Left lung (tissue), 14 donors: ENCODE measurements at places on chromosomes 11 and 22. TPM values are rescaled to one million over a fixed set of nuclear protein-coding genes. Genes with fewer than 3 reads are reported as not detected.

The NADSYN1 gene
- total RNA-seq, result 71.4 TPM

DNA sequence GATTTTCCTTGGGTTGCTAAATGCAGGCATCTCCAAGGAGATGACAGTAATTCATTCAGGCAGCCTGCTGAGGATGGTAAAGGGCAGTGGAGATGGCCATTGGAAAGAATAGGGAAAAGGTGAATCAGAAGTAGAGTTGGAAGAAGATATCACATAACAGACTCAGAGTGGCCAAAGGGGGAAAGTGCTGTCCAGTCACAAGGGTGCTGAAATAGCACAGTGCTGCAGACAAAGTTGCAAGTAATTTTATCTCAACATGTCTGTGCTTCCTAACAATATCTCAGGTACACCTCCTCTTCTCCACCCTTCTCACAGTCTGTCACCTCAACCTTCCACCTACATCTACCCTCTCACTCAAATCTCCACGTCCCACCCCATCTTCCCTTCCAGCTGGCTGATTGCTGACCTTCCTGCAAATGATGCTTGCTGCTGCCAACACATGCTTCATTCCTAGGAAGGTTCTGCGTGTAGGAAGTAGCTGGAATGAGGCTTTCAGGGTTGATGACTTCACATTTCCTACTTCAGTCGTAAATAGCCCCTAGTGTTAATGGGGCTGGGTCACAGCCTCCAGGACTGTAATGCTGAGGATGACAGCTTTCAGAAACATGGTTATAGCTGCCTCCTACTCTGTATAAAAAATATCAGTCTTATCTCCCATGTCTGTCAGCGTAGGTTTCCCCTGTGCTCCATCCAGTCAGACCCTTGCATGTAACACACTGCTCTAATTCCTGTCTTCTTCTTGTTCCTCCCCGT lies 123.9 kb downstream of the CTNND1 start:
- DNase-seq, result no peak
- H3K27me3 ChIP-seq, result no peaks in the 10 kb centered on the region
- H3K36me3 ChIP-seq, result no peaks in the 10 kb centered on the region
- H3K4me1 ChIP-seq, result peaks cover 5% of the 10 kb centered on the region
- no peak overlapping the region for H3K27ac ChIP-seq

The DLG2 gene
- 15.0 TPM for total RNA-seq

The CD3E gene
- 10.5 TPM for total RNA-seq

DNA sequence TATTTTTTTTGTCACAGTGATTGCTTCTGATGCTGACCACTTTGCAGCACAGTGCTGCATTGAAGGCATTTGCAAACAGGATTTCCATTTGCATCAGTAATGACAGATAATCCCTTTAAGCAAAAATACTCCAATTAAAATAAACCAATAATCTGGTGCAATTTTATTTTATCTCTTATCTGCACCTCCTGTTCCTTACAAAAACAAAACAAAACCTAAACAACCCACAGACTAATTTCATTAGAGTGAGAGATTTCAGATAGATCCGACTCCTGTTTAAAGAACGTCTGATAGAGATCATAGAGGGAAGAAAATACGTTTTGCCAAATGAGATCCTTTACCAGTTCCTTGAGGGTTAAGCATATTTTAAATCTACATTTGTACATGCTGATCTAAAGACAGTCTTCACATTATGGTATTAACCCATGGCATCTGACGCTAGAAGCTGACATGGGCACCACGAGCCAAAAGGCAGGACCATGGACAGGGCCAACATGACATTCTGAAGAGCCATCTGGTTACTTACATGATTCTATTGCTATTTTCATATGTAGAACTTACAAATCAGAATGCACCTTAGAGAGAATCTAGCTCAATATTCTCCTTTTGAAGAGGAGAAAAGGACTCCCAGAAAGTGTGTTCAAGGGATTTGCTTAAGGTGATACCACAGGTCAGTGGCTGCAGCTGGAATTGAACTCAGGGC lies 286.2 kb upstream of the NARS2 start:
- no peaks in the 10 kb centered on the region for H3K27me3 ChIP-seq
- H3K4me1 ChIP-seq, result no peaks in the 10 kb centered on the region
- H3K4me3 ChIP-seq, result no peak overlapping the region
- no peak overlapping the region for H3K27ac ChIP-seq
- H3K36me3 ChIP-seq, result no peaks in the 10 kb centered on the region
- peak; percentile 63 for DNase-seq

DNA sequence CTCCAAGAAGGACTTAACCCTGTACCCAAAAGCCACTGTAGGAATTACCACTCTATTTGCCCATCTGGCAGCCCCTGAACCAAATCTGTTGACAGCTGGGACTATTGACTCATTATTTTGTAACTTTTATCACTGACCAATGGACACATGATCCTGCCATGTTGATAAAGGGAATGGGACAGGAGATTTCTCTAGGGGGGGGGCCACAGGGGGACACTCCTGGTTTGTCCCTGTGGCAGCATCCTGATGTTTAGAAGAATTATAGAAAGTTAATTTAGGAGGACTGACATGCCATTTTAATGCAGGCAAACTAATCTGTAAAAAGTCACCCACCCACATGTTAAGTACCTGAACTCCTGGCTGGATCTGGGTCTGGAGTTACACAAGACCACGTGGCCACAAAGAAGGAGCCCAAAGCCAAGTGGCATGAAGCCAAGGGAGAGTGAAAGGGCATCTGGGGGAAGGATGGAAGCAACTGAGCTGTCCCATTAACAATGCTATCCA lies 558.1 kb downstream of the ETS1 start:
- no peaks in the 10 kb centered on the region for H3K27me3 ChIP-seq
- peaks cover 8% of the 10 kb centered on the region for H3K4me1 ChIP-seq
- DNase-seq, result no peak
- H3K27ac ChIP-seq, result no peak overlapping the region
- no peak overlapping the region for H3K4me3 ChIP-seq

GRCh38 chr11:87739261-87739660 lies 436.0 kb downstream of the RAB38 start:
- no peak overlapping the region for H3K27ac ChIP-seq
- no peak overlapping the region for H3K4me3 ChIP-seq
- no peaks in the 10 kb centered on the region for H3K4me1 ChIP-seq
- H3K27me3 ChIP-seq, result no peaks in the 10 kb centered on the region

DNA sequence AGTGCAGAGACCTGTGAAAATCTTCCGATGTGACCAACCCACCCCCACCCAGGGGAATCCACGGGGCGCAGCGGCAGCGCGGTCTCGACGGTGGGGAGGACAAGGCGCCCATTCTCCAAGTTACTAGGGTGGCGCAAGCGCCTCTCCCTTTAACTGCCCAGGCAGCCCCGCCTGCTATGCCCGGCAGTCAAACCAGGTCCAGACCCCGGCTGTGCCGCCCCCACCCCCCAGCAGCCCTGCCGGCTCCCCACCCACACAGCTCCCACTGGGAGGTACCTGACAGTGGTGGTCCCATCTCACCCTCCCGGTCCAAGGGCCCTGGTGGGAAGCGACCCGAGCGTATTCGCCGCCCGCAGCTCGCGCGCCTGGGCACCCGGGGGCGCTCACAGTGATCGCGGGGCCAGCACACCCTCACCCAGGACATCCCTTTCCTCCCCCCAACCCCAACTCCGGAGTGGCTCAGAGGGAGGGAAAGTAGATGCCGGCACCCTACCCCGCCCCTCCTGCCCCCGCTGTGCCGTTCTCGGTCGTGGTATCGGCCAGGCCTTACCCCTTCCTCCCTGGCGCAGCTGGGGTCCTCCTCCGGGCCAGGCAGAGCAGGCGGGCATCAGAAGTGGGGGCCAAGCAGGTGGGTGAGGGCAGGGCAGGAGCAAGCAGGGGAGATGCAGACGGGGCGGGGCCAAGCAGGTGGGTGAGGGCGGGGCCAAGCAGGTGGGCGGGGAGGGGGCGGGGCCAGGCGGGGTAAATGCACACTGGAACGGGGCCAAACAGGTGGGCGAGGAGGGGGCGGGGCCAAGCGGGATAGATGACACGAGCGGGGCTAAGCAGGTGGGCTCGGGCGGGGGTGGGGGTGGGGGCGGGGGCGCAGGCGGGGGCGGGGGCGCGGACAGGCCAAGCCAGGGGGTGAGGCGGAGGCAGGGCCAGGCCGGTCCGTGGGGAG lies at the start of gene TRPM5:
Gene TRPM5, minus strand, starts transcription at position 634 of the 940 bp plus-strand sequence. CDS start 21,478 bp downstream, outside the sequence.
- H3K4me3 ChIP-seq, result peak within 1 kb of the TSS; percentile 27
- no peaks in the 10 kb centered on the region for H3K27me3 ChIP-seq
- no peak for DNase-seq
- H3K4me1 ChIP-seq, result peaks cover 8% of the 10 kb centered on the region
- H3K36me3 ChIP-seq, result no peaks in the 10 kb centered on the region

DNA sequence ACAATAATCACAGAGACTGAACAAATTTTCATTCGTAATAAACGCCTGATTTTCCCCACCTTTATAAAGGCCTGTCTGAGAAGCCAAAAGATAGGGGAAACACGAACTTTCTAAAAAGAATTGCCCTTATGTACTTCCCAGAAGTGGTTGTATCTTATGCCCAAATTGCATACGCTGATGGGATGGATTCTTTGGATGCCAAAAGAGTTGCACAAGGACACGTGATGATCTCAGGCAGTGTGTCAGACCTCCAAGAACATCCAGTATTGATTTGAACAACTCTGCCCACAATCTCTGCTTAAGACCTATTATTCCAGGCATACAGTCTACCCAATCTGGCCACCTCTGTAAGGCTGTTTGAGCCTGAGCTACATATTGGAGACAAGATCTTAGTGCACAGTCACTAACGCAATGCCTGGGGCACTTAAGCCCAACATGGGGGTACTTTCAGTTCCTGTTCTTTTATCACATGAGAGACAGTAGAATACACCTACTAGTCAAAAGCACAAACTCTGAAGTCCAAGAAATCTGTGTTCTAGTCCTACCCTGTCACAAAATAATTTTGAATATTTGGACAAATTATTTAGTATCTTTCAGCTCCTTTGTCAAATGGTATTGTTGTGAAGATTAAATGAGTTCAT lies 38.9 kb downstream of the OR10A6 start:
- H3K27ac ChIP-seq, result no peak overlapping the region
- H3K4me3 ChIP-seq, result no peak overlapping the region

DNA sequence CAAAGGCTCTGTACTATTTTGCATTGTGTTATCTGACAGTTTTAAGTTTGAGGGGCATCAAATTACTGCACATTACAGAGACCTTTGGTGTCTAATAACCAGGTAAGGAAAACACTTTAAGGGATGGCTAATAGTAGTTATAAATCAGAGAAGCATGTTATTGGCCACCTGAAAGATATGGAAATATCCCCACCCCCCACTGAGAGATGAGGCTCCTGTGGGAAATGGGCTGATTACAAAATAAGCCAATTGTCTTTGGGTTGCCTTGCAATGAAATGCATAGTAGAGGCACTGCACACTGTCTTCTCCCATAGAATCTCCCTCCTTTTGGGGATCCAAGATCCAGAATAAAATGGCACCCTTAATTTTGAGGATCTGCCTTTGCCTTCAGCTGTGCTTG lies 91.0 kb downstream of the IGLL5 start:
- H3K4me3 ChIP-seq, result no peak overlapping the region
- no peak overlapping the region for H3K27ac ChIP-seq
- no peak for DNase-seq
- no peaks in the 10 kb centered on the region for H3K4me1 ChIP-seq
- H3K27me3 ChIP-seq, result peaks cover 16% of the 10 kb centered on the region
